ENCODE measurements at places on chromosomes 5 and 9. TPM values are rescaled to one million over a fixed set of nuclear protein-coding genes. Genes with fewer than 3 reads are reported as not detected.

DNA sequence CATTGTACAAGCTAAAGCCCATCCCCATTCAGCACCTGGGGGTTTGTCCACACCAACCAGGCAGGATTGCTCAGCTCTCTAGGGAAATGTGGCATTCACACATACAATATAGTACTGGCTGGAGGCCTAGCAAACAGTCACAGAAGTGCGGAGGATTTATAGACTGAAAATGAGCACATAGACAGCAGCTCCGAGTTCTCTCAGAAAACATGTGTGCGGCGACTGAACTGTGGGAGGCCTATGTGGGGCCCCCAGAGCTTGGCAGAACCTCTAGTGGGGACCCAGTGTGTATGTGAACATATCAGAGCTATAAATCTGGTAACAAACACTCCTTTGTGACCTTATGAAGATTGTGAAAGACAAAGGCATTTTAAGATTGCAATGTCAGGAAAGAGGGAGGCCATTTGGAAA is 431.1 kb downstream of the DTWD2 start:
- no peak for DNase-seq

GRCh38 chr5:147997486-147997885 is 66.3 kb upstream of the SPINK5 start:
- DNase-seq: no peak

Gene GMCL2
- not detected for total RNA-seq

Gene MEIKIN
- total RNA-seq: not detected

GRCh38 chr5:33370466-33370859 is 70.3 kb upstream of the TARS1 start:
- DNase-seq: no peak

DNA sequence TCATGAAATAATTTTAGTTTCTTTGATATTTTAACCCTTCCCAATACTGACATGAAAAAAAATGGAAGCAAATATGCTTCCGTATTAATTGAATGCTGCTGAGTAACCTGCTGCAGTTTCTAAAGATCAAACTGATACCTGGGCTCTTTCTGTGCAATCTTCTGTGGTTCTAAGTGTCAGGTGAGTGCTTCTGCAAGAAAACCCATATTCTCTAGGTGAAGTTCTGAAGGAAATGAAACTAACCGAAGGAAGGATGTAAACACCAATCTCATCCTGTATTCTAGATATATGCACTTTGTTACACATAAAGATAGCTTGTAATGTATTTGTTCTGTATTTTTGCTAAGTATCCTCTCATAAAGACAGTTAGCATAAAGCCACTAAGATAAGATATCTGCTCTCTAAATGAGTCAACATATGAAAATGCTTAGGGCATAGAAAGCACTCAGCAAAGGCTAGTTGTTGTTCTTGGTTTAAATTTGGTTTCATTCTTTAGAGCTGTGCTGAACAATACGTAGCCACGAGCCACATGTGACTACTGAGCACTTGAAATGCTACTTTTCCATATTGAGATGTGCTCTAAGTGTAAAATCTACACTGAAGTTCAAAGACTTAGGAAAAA is 52.0 kb downstream of the ITGA2 start:
- DNase-seq: no peak

Data from glomerular endothelial cell (primary cell).